ENCODE measurements at places on chromosomes 4 and X.

DNA sequence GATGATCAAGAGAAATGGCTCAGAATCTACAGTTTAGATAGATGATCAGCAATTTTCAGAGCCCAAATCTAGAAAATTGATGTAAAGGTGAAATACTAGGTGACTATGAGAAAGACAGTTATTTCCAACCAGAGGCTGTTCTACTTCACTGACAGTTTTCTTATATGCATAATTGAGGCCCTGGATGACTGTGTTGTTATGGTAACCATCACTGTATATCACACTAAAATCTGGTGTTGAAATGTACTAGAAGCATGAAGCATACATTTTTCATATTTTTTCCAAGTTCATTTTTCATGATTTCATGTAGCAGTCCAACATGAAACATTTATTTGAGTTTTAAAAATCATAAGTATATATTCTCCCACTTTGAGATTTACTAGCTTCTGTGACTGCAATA is 87.4 kb downstream of the ATXN3L start:
- DNase-seq: no peak

DNA sequence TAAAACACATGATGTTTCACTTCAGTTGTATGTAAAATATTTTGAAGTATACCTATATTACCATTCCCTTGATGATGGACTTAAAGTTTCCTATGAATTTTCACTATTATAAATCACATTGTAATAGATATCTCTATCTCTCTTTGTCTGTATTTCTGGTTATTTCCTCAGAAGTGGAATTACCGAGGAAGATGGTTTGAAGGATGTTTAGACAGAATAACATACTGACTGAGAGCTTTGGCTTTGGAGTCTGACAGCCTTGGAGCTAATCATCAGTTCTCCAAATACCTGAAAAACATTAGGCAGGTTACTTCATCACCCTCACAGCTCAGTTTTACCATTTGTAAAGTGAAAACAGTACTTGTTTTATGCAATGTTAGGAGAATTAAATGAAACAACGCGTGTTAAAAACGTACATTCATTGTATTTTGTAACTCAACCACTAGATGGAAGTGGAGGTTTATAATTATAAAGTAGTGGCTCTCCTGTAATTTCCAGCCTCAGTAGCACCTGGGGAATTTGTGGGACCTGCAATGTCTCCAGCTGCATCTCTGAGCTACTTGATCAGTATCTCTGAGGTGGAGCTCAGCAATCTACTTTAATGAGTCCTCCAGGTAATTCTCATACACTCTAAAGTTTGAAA is 14.3 kb downstream of the JCHAIN start:
- DNase-seq: no peak

DNA sequence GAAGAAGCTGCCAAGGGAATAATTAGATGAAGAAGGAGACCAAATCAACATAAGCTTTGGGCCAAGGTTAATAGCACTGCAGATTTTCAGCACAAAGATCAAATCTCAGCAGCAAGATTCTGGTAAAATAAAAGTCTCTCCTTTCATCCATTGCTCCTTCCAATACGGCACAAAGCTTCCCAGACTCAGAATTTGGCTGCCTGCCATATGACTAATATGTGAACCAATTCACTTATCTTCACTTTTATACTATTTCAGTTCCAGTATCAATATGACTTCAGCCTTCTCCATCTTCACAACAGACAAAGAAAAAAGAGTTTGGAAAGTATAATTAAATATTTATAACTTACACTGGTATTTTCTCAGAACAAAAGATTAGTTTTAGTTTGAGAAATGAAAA is 978.3 kb upstream of the GRID2 start:
- DNase-seq: no peak

GRCh38 chrX:32673193-32673592 is 538.2 kb downstream of the DMD start:
- no peak for DNase-seq

- DNase-seq: no peak
These were observed 14.0 kb downstream of the APLN start for GRCh38 chrX:129640737-129641136.

- no peak for DNase-seq
These were observed 482 bp upstream of the SHOX start for GRCh38 chrX:630007-630611.

DNA sequence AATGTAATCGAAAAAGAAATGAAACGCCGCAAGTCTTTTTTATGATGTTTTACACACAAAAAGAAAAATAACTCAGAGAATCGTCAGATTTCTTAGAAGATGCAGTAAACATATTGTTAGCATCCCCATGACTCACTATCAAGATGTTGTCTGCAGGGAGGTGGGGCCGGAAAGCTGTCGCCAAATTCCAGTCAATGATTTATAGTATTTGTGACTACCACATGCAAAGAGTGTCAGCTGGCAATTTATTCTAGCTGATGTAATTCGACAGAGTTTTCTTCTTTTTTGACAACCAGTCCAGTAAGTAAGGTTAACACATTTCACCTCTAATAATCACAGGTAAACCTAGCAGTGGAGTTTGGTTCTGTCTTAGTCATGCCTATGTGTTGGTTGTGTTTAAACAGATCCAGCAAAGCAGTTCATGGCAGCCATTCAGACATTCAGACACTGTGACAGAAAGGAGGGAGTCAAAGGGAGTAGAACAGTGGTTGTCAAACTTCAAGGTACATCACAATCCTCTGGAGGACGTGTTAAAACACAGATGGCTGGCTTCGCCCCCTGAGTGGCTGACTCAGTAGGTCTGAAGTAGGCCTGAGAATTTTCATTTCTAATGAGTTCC is 19.8 kb upstream of the PPP1R2C start:
- DNase-seq: no peak

- DNase-seq: no peak
These were observed 17.1 kb downstream of the HERC3 start for GRCh38 chr4:88609387-88609786.

DNA sequence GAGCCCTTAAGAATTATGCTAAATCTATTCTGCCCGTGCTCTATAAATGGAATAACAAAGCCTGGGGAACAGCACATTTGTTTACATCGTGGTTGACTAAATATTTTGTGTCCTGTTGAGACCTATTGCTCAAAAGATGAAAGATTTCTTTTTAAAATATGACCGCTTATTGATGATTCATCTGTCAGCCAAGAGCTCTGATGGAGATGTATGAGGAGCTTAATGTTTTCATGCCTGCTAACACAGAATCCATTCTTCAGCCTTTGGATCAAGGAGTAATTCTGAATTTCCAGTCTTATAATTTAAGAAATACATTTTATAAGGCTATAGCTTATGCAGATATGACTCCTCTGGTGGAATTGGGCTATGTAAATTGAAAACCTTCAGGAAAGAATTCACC is 271.3 kb upstream of the FAT4 start:
- no peak for DNase-seq

- no peak for DNase-seq
These were observed 25.0 kb upstream of the SPP1 start for GRCh38 chr4:87950493-87950892.

DNA sequence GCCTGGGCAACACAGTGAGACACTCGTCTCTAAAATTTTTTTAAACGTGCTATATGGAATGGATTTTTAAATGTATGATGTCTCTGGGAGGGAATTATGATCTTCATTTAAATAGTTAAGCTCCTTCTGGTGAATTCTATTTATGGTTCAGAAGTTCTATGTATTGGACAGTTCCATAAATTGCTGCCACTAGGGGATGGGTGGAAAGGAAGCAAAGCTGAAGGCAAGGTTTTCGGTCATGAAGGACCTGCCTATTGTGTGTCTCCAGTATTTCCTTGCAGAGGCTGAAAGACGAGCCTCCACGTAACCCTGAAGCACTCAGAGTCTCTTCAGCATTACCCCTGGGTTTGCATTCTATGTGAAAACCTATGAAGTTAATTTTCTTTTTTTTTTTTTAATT is 451.5 kb upstream of the FAT1 start:
- DNase-seq: no peak

GRCh38 chr4:5638976-5639375 is 69.4 kb downstream of the EVC2 start:
- DNase-seq: no peak

DNA sequence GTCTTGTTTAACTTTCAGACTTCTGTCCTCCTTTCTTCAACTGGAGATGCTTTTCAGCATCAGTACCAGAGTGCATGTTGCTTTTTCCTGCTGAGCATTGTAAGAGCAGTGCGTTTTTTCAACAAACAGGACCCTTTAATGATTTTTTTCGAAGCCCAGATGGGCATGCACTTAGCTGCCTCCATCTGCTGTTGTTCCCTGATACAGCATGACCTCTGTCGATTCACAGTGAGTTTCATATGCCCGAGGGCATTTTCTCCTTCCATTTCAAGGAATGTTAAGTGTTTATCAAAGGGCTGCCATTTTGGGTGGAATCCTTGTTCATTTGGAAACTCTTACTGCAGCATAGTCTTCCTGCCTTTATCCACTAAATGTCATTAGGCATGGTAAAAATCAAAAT is 428.6 kb downstream of the DTHD1 start:
- DNase-seq: no peak

GRCh38 chr4:99564921-99565320 is 1.1 kb upstream of the TRMT10A start:
- DNase-seq: no peak
